Activated T-cell treated with anti-CD3 and anti-CD28 coated beads for 4 hours (primary cell): ENCODE measurements at places on chromosomes 3 and 15.

- no peak for DNase-seq
Measured at GRCh38 chr3:178562947-178563232, 26.7 kb downstream of the KCNMB2 start.

DNA sequence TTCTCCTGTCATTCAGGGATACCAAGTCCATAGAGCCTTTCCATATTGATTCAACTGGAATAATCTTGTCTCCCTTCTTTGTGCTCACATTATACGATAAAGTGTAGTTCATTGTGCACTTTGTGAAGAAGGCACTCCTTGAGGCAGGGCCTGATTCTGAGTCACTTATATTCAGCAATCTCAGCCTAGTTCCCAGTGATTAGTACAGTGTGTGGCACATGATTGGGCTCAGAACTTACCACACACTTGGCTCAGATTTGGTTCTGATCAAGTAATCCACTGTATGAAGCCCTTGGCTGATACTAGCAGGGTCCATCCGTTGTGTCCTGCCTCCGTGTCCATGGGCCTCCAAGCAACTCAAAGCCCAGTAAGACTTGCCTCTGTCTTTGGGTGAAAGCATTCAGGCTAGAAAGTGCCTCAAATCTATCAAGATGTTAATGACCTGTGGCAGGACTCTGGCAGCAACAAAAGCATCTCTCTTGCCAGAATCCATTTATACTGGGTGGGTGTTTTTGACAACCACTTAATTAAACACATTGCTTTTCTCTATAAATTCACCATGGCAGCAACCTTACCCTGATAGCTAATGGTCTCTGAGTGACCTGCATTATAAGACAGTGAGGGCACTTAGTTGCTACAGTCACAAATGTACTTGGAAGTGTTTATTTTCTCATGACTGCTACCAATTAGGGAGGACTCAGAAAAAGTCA lies 51.3 kb downstream of the TPRG1 start:
- DNase-seq: no peak

GRCh38 chr3:193132964-193133363 lies 108.1 kb upstream of the PLAAT1 start:
- DNase-seq: no peak

DNA sequence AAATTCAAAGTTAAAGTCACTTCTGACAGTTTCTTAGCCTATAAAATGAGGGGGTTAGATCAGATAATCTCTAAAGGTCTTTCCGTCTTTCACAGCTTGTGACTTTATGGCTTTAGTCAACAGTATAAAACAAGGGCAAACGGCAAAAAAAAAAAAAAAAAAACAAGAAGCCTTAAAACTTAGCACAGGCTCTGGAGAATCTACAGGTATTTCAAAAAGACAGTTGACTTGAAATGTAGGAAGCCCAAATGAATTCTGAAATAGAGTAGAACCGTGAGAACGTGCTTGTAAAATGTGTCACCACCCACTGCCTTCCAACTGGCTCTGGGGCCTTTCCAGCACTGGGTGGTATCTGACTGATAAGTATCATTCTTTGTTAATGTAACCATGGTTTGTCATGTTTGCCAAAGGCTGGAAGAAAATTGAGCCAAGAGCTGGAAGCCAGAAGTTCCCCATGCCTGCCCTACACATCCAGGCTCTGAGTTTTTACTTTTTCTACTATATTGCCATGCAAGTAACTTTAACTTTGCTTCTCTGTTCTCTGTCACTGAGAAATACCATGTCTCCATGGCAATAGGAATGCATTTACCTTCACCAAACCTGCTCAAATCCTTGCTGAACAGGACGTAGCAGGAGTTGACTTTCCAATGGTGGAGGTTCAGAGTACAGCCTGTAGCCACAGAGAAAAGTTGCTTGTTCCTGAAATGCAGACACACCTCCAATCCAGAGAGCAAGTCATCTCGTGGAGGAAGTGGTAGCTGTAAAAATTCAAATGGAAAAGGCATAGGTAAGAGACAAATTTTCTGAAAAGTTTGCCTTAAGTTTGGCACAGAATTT lies 35.8 kb upstream of the THSD4 start:
- DNase-seq: no peak

DNA sequence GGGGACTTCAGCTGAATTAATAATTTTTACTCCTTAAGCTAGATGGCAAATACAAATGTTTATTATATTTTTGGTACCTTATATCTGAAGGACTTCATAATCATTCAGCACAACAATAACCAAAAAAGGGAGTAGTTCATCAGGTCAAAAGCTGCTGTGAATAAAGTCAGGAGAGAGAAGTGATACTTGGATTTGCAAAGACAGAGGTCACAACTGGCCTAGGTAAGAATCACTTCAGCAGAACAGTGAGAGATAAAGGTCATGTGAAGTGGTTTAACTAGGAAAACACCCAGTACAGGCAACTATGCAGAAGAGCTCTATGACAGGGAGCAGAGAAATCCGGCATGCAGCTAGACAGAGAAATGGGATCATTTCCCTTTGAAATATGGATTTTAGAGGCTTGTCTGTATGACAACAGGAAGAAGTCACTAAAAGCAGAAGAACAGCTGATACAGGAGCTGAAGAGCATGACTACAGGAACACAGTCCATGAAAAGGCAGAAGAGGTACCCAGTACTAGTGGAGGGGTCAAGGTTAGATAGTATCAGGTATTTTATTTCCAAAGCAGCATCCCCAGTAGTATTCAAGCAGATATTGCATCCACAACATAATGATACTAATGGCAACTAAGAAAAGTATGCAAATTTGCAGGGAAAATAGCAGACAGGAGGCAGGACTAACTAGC lies 25.7 kb downstream of the ZMAT3 start:
- no peak for DNase-seq

DNA sequence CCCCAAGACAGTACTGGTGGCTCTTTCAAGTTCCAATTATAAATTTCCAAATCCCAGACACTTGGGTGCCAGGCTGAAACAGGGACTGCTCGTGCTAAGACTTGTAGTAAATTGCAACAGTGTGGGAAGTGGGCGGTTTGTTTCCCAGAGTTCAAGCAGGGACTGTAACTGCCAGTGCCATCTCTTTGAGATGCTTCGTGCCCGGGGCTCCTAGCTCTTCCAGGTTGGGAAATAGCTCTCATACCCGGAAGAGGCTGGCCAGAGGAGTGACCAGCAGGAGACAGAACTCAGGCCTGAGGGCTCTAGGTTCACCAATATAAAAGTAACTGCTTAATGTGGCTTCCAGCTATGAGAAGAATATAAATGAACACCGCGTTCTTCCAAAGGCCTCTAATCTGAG lies 54.0 kb upstream of the NEO1 start:
- DNase-seq: no peak

- DNase-seq: no peak
Measured at GRCh38 chr15:65189102-65189740, 4.1 kb upstream of the CLPX start.

GRCh38 chr3:169494982-169495381 lies 168.5 kb downstream of the MECOM start:
- DNase-seq: no peak

- no peak for DNase-seq
Measured at GRCh38 chr3:131730581-131730980, 227.8 kb upstream of the MRPL3 start.

DNA sequence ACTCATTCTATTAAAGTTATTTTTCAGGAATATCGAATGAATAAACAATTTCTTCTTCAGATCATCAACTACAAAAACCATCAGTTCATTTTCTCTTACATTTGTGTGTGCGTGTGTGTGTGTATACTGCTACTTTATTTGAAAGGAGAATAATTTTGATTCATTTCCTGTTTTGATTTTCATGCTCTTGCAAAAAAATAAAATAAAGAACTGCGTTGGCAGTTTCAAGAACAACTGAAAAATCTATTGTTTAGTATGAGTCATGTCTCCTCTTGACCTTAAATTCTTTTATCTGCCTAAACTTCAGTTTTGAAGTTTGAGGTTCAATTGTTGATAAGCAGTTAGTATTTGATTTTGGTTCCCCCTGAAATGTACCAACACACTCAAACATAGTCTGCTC lies 540.8 kb downstream of the FGF12 start:
- no peak for DNase-seq

- DNase-seq: no peak
Measured at GRCh38 chr15:62994439-62994838, 48.1 kb upstream of the TPM1 start.

- no peak for DNase-seq
Measured at GRCh38 chr3:170749765-170750477, 120.1 kb downstream of the RPL22L1 start.

GRCh38 chr3:39779511-39780230 lies 29.7 kb upstream of the MYRIP start:
- no peak for DNase-seq

DNA sequence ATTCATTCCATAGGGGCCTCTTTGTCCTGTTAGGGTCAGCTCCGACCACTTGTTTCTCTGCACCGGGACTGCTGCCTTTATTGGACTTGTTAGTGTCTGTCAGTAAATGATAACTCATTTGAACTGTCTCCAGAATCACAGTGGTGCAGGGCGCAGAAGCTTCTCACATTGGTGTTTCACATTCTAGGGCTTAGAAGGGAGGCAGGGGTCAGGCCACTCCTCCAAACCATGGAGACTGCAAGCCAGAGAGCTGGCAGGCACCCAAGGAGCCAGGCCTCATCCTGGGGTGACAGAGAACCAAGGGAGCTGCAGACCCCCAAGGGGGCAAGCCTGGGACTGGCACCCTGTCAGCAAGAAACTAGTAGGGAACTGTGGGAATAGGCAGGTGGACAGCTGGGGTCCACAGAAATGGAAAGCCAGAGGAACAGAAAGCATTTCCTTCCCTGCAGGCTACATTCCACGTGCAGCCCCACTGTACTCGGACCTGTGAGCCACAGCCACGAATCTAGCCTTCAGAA lies 49.1 kb downstream of the CCNL1 start:
- DNase-seq: no peak

- DNase-seq: no peak
Measured at GRCh38 chr3:13563911-13564310, 15.0 kb downstream of the FBLN2 start.

DNA sequence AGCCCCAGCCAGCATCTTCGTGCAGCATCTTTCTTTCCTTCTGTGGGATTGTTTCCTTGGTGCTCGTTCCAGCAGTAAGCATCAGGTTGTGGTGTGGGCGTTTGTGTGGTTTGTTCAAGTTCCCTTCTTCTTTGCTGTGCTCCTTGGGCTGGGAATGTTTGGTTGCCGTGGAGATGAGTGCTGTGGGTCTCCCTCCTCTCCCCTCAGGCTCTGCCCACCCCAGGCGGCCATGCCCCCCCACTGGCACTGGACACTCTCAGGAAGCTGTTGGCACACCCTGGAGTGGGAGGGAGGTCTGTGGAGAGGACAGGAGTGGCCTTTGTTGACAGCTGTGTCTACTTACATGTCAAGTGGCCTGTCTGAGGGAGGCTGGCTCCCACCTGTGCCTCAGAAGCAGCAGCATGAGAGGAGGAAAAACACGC lies 46.5 kb upstream of the SACM1L start:
- DNase-seq: no peak

DNA sequence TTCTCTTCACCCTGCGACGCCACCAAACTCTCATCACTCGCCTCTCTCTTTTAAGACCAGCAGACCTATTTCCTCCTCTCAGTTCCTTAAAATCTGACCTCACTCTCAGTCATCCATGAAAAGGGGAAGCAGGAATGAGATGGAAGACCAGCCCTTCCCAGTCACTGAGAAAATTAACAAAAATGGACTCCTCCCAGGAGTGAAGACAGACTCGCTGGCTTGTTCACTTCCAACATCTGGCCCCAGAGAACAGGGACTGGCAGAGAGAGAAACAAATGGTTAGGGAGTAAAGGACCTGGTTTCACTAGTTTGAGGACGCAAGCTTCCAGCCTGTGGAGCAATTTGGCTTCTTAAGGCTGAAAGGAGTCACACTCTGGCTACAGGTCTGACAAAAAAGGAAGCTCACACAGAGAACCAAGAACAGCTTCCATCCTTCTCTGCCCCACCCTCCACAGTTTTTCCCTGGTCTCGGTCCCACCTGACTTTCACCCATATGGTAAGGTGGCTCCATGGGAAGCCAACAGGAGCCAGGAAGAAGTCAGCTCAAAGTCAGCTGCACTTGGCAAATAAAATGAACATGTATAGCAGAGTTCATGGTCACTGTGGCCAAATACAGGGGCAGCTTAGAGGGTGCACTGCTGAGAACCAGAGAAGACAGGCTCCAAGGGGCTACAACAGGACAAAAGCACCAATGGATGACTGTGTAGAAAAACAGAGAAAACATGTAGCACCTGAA lies 57.2 kb downstream of the ITGB5 start:
- no peak for DNase-seq

GRCh38 chr15:34889476-34889875 lies 80.1 kb downstream of the AQR start:
- no peak for DNase-seq

DNA sequence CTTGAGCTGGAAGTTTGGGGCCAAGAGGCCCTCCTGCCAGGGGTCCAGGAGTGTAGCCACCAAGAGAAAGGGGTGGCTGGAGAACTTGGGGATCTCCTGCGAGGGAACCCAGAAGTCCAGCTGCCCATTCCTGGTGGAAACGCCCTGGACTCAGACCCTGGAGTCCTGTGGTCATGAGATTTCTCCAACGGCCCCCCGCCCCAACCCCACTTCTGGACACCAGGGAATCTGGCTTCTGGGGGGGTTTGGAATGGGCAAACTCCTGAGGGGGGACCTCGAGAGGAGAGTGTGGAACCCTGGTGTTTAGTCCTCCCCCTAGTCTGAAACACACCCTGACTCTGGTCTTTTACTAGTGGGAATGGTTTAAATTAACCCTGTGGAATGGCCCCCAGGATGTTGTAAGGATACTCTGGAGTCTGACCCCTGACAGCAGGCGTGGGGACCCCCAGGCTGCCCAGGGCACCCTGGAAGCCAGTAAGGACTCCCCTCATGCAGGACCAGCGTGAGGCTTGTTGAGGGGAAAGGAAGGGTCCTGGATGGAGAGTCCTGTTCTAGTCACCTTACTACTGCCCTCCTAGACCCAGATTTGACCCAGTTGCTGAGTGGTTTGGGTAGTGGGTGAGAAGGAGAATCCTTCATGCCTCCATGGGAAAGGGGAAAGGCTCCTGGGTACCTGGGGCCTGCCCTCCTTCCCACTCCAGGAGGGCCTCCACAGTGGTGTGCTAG lies 540 bp downstream of the KLHDC8B start:
- no peak for DNase-seq

- no peak for DNase-seq
Measured at GRCh38 chr3:155745795-155746550, 1.1 kb upstream of the PLCH1 start.

DNA sequence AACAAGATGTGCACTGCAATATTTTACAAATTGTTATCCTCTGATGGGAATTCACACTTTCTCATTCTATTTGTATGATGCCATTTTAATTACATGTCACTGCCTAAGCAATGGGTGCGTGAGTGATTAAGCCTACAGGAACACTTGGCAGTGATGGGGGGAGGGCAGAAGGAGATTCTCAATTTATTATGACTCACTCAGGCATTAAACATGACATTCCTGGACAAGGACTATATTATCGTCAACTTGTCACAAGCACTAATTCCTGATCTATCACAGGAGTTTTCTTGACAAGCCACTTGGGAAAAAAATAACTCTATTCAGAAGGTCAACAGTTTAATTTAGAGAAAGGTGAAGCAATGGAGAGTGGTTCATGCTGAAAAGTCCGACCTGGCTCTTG lies 556.8 kb downstream of the NSUN3 start:
- no peak for DNase-seq
